ENCODE measurements at places on chromosomes 7 and 10.

DNA sequence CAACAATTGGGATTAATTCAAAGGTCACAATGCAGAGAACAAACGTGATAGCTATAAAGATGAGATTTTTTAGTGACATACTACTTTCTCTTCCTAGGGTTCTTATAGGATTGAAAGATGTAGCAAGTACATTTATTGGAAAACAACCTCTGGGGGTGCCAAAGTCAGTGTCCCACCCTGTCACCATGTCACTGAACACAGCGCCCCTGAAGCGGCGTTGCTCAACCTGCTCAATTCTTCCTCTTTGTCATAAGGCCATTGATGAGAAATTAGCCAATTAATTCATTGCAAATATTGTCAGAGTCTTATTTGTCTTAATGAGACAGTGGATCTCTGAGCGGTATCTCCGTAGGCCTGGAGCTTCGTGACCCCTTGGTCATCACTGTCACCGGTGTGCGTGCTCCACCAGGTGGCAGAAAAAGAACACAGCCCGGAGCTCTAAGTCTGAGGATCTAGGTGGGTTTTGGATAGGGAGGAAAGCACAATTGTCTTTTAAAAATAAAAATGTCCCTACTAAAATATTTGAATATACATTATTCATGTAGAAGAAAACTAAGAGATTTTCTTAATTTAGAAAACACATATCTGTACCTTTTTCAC, 362.6 kb downstream of the PAXIP1 start:
- no peak for DNase-seq

DNA sequence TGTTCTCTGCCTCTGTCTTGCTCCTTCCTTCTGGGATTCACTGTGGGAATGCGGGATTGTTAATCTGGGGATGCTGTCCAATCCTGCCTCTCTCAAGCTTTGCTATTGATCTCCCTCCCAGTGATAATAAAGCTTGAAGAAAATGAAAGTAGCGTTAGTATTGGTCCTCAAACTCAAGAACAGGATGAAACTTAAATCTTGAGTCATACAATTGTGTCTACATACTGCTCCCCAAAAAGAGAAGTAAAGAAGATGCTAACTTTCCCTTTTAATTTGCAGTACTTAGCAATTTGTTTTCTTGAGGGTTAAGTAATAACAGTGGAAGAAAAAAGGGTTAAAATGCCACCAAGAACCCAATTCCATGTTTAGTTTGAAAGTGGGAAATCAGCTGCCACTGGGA, 13.6 kb downstream of the CFTR start:
- DNase-seq: no peak

GRCh38 chr7:128221929-128222403, 19.1 kb upstream of the LEP start:
- DNase-seq: no peak

- DNase-seq: no peak
Observed at GRCh38 chr7:141562036-141562435, 10.8 kb downstream of the AGK start.

DNA sequence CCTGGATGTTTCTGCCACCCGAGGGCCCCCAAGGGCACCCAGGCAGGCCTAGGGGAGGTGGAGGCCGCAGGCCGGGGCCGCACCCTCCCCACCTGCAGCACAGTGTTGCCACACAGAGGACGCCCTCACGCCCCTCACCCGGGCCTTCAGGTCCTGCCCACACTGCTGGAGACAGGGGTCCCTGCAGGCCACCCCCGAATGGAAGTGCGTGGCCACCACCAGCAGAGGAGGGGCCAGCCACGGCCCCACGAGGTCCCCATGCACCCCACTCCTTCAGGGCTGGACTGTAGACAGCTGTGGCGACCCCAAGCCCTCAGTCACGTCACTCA, 35.4 kb downstream of the ADAP1 start:
- no peak for DNase-seq

DNA sequence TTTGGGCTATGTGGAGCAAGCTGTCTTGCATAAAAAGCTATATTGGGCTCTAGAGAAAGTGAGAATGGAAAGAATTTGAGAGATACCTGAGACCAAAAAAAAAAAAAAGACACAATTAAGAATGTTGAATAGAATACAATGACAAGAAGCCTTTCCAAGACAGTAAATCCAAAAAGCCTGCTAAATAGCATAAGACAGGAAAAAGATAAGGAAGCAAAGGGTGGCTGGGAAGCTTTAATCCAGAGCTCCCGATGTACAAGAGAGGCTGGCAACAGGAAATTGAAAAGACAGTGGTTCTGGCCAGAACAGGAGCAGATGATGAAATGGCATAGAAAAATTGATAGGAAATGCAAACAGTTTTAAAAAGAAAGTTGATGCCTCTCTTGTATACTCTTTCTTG, 174.9 kb downstream of the CACNA2D1 start:
- no peak for DNase-seq

Data from KG1 (cell line).